ENCODE measurements at places on chromosomes 3 and 15. TPM values are rescaled to one million over a fixed set of nuclear protein-coding genes. Genes with fewer than 3 reads are reported as not detected.
A peak's percentile ranks its signal among the peaks of the same experiment; 100 is the strongest.

DPPA2 gene
- total RNA-seq: not detected

- no peaks in the 10 kb centered on the region for H3K36me3 ChIP-seq
- H3K27me3 ChIP-seq: no peaks in the 10 kb centered on the region
- no peak overlapping the region for H3K4me3 ChIP-seq
- no peak for DNase-seq
- H3K27ac ChIP-seq: peak overlapping the region; percentile 11
Observed at GRCh38 chr3:141093397-141093796, 42.2 kb downstream of the SPSB4 start.

ATP13A5 gene
- total RNA-seq: 0.14 TPM

DNA sequence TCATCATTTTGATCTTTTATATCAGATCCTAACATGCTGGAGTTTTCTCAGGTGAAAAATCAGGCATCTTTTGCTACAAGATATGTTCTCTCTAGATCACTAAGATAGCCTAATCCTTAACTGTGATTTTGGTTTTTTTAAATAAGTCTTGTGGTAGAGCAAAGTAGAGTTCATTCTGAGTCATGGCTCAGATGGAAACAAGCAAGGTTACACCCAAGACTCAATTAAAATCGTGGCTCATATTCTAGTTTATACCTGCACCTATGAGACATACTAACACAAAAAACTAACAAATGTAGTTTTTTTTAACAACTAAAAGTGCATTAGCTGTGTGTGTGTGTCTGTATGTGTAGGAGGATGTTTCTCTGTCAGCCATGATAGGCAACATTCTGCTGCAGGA lies 428.2 kb downstream of the NLGN1 start:
- no peak overlapping the region for H3K27ac ChIP-seq
- no peaks in the 10 kb centered on the region for H3K4me1 ChIP-seq
- no peak for DNase-seq
- H3K4me3 ChIP-seq: no peak overlapping the region
- no peaks in the 10 kb centered on the region for H3K36me3 ChIP-seq

GRCh38 chr3:159859424-159859823 lies 129.2 kb upstream of the IL12A start:
- H3K36me3 ChIP-seq: no peaks in the 10 kb centered on the region
- no peak overlapping the region for H3K27ac ChIP-seq
- DNase-seq: no peak
- no peak overlapping the region for H3K4me3 ChIP-seq
- H3K4me1 ChIP-seq: no peaks in the 10 kb centered on the region

DNA sequence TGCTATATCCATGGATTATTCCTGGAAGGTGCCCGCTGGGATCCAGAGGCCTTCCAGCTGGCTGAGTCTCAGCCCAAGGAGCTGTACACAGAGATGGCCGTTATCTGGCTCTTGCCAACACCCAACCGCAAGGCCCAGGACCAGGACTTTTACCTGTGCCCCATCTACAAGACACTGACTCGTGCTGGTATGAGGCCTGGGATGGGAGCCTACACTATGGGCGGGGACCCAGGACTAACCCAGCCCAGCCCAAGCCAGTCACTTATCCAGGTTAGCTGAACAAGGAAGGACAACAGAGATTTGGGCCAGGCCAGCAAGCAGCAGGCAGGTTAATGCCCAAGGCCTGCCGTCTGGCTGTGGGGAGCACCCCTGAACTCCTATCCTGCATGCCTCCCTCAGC lies 45.3 kb downstream of the SEMA3G start:
- H3K27me3 ChIP-seq: no peaks in the 10 kb centered on the region
- DNase-seq: peak; percentile 37
- no peak overlapping the region for H3K27ac ChIP-seq
- peaks cover 14% of the 10 kb centered on the region for H3K36me3 ChIP-seq
- no peaks in the 10 kb centered on the region for H3K4me1 ChIP-seq

- H3K4me1 ChIP-seq: no peaks in the 10 kb centered on the region
- no peak overlapping the region for H3K4me3 ChIP-seq
- no peaks in the 10 kb centered on the region for H3K27me3 ChIP-seq
- no peak overlapping the region for H3K27ac ChIP-seq
- DNase-seq: no peak
Observed at GRCh38 chr3:3744826-3745225, 54.4 kb upstream of the LRRN1 start.

- H3K36me3 ChIP-seq: no peaks in the 10 kb centered on the region
- DNase-seq: no peak
- H3K27ac ChIP-seq: no peak overlapping the region
- H3K27me3 ChIP-seq: no peaks in the 10 kb centered on the region
Observed at GRCh38 chr3:355622-356021, 159.1 kb downstream of the CHL1 start.

DNA sequence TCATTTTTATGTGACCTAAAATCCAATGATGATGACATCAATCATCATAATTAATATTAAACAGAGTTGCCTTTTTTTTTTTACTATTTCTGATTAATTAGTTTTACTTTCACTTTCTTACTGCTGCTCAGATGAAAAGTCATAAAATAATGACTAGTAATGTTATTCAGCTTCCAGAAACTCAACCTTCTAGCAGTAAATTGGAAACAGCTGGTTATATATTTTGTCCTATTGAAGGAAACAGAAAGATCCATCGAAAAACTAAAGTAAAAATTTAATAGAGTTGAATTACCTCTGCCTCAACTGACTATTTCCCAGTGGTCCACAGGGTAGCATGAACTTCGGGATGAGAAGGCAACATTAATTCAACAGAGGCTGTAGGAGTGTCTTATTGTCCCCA lies 107.1 kb upstream of the PTX3 start:
- no peak for DNase-seq
- H3K4me1 ChIP-seq: peaks cover 5% of the 10 kb centered on the region
- no peak overlapping the region for H3K27ac ChIP-seq
- H3K27me3 ChIP-seq: no peaks in the 10 kb centered on the region
- H3K4me3 ChIP-seq: no peak overlapping the region
- H3K36me3 ChIP-seq: no peaks in the 10 kb centered on the region
